CD4-positive, alpha-beta T cell (primary cell): ENCODE measurements at places on chromosomes 1 and 21.

DNA sequence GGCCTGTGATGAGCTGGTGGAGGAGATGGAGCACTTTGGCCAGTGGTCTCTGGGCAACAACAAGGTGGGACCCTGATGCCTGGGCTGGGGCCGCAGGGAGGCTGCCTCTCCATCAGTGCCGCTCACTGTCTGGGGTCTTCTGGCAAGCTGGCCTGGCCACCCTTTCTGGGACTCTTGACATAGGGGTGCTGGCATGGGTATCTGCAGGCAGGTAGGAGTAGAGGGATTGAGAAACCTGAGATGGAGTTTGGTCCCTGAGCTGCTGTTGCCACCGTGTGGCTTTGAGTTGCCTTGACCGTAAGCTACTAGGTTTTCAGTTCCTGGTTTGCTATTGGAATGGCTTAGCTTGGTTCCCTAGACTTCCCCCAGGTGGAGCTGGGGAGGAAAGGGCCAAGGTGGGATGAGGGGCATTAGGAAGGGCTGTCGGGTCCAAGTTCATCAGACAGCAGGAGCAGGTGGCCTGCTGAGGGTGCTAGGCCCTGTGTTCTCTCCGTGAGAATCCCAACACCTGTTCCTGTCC lies 13.2 kb upstream of the MFN2 start:
- no peak for DNase-seq

DNA sequence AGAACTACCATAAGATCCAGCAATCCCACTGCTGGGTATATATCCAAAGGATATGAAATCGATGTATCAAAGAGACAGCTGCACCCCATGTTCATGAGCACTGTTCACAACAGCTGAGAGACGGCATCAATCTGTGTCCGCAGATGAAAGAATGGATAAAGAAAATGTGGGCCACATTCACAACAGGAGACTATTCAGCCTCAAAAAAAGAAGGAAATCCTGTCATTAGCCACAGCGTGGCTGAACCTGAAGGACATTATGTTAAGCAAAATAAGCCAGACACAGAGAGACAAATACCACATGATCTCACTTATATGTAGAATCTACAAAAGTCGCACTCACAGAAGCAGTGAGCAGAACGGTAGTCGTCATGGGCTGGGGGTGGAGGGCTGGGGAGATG lies 99.2 kb upstream of the IFFO2 start:
- DNase-seq: no peak

GRCh38 chr1:172991674-172992400 lies 58.9 kb downstream of the TNFSF18 start:
- DNase-seq: no peak

DNA sequence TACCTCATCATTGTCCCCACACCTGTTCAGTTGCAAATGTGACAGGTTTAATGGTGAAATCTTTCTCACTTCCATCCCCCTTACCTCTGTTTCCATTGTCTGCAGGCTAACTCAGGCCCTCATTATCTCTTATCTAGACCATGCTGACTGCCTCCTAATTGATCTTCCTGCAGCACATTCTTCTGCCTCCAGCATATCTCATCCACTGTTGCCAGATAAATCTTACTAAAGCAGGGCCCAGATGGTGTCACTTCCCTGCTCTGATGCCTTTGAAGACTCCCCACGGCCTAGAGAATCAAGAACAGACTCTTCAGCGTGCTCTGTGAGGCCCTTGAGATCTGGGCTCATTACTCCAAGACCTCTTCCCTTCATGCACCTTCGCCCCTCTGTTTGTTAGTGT lies 230.1 kb downstream of the DUSP10 start:
- no peak for DNase-seq

GRCh38 chr1:153968408-153968807 lies 706 bp downstream of the CREB3L4 start:
- DNase-seq: no peak

DNA sequence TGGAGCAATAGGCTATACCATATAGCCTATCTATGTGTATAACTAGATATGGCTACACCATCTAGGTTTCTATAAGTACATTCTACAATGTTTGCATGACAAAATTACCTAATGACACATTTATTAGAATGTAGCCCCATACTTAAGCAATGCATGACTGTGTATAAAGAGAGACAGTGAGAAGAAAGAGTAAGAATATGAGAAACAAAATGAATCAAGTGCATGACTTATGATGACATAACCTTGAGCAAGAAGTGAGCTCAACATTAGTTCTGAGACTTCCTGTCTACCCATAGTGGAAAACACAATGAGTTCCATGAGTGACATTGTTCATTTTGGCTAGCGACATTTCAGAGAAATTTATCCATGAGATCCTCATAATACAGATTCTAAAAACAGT lies 10.1 kb downstream of the SLC44A5 start:
- DNase-seq: no peak
